Stimulated activated CD4-positive, alpha-beta T cell treated with anti-CD3 and anti-CD28 coated beads, Interleukin-1b, Interleukin-23, amount 100 ng/mL, for 1 hour (primary cell): ENCODE measurements at places on chromosomes 12 and 14.
A peak's percentile ranks its signal among the peaks of the same experiment; 100 is the strongest.

GRCh38 chr12:12983420-12984035 is 16.5 kb downstream of the HEBP1 start:
- DNase-seq: no peak

DNA sequence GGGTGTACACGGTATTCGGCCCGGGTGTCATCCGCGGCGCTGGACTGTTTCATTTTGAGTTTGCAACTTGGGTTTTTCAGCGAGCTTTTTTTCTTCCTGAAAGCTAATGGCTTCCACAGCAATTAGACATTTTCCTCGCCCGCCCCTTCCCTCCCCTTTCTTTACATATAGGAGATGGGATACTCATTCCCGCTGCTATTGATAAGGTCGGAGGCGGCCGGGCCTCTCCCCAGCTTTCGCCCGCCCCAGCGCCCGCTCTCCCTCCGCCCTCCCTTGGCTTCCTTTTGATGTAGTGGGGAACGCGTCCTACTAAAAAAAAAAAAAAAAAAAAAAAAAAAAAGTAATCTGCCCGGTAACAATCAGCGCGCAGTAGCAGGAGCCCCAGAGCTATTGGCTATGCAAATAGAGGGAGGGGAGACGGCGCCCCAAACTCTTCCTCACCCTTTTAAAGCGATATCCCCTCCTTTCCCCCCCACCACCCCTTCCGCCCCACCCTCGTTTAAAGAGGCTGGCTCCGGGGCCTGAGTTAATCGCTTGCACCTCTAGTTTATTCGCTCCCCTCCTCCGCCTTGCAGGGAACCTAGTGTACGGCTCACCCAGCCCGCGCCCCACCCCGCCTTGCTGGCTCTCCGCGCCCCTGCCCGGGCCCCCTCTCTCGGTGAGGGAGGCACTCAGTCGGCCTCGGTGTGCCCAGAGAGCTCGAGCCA is 1.7 kb upstream of the CCND2 start:
- DNase-seq: peak; percentile 75

DNA sequence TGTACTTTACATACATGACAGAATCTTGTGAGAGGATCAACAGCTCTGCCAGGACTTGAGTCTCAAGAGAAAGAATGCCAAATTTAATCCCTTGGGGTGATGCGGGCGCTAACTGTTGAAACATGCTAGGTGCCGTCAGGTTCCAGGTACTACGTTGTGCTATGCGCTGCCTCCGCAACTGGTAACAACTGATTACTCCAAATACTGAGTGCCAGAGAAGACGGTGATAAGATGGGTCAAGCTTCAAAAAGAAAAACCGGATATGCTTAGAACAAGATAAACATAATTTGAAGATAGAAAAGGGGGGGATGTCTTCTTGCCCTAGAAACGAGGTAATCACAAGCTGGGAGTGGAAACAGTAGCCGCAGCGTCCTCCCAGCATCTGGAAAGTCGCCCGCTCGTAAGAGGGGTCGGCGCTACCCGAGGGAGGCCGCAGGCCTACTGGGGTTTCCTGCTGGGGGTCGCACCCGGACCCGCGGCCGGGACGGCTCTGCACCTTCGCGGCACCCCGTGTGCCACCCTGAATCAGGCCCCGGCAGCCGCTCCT is 678 bp downstream of the ZBTB25 start:
- DNase-seq: no peak

DNA sequence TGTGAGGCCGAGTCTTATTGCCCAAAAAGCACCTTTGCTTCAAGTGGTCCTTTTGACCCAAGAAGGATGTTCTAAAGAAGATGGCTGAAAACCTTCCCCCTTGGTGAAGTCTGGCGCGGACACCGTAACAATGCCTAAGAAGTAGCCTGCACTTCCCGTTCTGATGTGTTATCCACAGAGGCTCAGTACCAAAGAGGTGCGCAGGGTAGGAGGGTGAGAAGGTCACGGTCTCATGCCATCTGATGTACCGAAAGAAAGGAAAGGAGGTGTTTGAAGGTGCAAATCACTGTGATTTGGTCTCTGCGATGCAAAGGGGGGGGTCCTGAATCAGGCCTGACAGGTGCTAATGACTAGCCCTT is 9.9 kb downstream of the PEBP1 start:
- no peak for DNase-seq

GRCh38 chr12:52364901-52365489 is 2.3 kb downstream of the KRT85 start:
- DNase-seq: no peak

- no peak for DNase-seq
Measured at GRCh38 chr12:61713121-61713520, 547.1 kb upstream of the USP15 start.

DNA sequence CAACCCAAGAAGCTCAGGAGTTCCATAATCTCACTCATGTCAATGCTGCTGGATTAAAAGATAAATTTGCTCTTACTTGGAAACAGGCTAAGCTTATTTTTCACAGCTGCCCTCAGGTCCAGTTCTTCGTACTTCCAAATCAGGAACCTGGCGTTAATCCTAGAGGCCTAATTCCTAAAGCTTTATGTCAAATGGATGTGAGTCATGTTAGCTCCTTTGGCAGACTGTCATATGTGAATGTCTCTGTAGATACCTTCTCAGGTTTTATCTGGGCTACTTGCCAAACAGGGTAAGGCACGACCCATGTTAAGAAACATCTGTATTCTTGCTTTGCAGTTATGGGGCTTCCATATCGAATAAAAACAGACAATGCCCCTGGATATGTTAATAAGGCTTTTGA is 504.6 kb downstream of the ALG10 start:
- no peak for DNase-seq

- DNase-seq: no peak
Measured at GRCh38 chr12:132660052-132660451, 27.1 kb downstream of the POLE start.

DNA sequence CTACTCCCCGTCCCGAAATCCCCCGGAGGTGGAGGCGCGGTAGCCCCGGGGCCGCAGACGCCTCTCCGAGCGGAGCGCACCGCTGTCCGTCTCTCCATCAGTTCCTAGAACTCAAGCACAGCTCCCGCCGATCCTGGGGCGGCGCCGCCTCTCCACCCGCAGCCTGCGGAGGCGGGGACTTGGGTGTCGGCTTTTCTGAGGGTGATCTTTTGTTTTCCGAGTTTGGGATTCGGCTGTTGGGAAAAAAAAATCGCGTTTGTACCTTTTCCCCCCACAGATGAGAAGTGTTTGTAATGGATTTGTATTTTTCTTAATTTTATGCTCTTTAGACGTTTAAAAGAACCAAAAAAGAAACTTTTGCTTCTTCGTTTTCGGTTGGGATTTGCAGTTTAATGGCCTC is 26.6 kb downstream of the LRCOL1 start:
- DNase-seq: no peak

DNA sequence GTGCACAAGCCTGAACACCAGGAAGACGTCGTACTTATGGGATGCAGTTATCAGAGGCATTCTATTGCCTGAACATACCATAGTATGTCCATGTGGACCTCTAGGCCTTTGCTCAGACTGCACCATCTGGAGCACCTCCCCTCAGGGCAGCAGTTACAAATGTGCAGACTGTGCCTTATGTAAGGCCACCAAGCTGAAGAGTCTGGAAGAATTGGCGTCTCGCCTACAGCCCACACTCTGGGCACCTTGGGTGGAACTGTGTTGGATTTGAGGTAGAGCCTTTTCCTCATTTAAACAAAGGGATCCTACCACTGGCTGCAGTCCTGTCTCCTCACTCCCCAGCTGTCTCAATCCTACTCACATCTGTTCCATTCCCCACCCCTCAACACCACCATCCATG is 204.3 kb upstream of the FRMD6 start:
- DNase-seq: no peak

DNA sequence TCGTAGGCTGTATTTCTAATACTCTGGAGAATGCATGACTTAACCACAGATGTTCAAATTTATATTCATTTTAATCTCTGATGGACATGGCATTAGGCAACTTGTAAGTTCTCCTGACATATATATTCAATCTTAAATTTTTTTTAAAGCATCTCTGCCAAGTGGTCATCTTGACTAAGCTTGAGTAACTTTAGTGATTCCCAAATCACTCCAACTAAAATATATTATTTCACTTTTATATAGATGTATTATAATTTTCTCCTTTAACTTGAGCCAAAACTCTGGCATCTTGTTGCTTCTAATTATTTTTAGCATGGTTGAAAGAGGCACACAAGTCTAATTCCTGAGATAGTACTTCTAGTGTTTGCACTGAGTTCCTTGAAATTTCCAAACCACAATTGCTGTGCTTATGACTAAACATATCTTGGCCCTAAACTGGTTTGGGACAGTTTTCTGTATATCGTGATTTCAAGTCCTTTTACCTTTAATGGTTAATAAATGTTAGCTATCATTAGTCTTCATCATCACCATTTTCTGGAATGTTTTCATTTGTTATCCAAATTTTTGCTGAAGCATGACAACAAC is 8.4 kb downstream of the LRFN5 start:
- DNase-seq: no peak

DNA sequence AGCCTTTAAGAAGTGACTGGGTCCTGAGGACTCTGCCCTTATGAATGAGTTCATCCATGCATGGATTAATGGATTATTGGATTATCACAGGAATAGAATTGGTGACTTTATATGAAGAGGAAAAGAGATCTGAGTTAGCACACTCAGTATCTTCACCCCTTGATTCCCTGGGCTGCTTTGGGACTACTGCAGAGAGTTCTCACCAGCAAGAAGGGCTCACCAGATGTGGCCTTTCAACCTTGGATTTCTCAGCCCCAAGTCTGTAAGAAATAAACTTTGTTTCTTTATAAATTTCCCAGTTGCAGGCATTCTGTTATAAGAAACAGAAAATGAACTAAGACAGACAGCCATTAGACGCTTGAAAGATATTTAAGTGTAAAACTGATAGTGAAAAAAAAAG is 509.2 kb downstream of the FLRT2 start:
- DNase-seq: no peak

DNA sequence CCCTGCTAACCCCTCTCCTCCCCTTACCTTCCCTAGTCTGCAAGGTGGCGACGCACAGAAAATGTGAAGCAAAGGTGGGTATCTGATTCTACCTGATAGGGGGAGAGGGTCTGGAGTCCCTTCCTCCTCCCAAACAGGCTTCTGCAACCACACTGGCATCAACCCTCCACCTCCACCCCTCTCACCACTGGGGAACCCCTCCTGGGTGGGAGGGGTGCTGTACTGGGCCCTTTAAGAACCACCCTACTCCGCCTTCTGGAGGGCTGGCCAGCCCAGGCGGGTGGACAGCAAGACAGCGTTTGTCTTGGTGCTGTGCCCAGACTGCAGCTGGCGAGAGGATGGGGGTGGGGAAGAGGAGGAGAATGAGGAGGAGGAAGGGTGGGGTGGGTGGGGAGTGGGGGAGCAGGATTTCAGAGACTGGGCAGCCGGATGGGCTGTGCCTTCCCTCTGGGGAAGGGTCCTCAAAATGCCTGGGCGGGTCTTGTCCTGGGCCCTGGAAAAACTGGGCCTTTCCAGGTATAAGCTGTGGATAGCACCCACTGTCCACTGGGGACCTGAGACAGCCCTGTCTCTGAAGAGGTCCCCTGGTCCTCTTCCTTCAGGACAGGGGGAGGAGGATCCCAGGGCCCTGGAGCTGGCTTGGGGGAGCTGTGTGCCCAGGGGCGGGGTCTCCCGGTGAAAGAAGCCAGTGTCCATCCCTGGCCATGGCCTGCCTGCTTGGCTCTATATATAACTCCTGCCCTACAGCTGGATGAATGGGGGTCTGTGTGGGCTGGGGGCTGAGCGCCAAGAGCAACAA is 2.8 kb downstream of the TNS2 start:
- DNase-seq: no peak

DNA sequence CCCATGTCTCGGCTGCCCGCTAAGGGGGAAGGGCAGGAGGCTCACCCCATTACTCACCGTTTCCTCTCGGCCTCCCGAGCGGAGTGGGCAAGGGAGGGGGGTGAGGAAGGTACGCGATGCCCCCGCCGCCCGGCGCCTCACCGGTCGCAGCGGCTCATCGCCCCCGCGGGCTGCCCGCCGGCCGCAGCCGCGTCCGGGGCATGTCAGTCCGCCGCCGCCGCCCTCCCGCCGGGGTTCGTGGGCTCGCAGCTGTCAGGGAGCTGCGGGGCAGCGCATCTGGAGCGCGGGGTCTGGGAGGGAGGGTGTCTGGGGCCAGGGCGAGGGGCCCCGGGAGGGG is 461 bp downstream of the SLC8A3 start:
- no peak for DNase-seq

DNA sequence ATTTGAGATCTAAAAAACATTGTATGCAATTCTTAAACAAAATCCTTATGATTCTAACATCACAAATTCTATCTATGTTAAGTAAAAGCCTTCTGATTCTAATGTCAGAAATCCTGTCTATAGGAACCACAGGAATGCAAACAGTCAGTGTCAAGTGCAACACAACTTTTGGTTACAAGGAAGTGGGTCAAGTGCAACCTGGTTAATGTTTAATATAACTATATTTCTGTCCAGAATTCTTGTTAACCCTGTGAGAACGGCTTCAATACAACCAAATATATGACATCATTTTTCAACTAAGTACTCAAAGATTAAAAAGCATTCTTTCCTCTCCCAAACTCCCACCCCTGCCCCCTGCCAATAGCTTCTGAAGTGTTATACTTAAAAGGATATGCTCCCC is 107.9 kb upstream of the PLEKHA5 start:
- no peak for DNase-seq

DNA sequence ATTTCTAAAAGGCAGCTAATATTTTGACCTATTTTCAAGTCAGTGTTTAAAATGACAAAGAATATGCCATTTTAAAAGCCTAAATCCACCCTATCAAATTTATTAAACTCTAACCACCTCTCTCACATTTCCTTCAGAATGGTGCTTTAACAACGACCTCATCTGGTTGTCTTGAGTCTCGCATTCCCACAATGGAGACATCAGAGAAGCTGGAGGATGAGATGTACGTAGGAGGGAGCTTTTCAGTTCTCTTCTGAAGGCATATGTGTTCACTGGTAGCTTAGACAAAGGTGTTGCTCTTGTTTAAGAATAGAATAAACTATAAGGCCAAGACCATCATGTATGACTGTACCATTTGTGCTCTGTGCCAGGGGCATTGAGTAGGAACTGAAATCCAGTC is 82.9 kb downstream of the BCL2L14 start:
- DNase-seq: no peak

DNA sequence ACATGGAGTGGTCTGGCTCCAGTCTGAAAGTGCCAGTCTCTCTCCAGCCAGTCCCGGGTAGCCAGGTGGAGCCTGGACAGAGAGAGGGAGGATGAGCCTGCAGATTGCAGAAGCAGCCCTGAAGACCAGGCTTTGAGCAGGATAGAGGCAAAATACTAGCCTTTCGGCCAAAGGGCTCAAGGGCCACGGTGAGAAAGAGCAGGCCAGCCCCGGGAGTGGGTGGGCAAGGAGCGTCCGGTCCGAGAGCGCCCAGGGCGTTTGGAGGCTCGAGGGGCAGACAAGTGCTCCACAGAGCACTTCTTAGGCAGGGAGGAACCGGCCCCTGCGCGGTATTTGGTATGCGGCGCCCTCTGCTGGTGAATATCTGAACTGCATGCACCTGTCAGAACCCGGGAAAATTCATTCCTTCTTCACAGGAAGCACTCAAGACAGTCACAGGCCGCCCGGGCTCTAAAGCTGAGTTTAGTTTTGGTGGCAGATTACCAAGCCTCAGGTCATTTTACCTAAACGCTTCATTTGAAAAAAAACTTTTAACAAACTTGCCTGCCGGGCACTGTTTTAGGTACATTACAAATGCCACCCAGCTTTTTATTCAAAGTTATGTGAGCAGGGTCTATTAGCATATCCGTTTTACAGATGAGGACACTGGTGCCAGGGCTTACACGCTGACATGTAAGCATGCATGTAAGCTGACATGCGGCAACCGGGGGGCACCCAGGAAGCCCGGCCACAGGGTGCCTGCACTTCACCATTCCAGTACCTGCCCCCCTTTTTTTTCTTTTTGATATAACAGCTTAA is 21.0 kb upstream of the PSMC1 start:
- no peak for DNase-seq

GRCh38 chr12:90079529-90080210 is 371.0 kb upstream of the ATP2B1 start:
- DNase-seq: no peak
